ENCODE measurements at places on chromosomes 3 and 15.

- DNase-seq = no peak
Measured at GRCh38 chr15:31558840-31559239, 232.2 kb downstream of the KLF13 start.

GRCh38 chr3:149566292-149566975, 91.4 kb downstream of the WWTR1 start:
- no peak for DNase-seq

DNA sequence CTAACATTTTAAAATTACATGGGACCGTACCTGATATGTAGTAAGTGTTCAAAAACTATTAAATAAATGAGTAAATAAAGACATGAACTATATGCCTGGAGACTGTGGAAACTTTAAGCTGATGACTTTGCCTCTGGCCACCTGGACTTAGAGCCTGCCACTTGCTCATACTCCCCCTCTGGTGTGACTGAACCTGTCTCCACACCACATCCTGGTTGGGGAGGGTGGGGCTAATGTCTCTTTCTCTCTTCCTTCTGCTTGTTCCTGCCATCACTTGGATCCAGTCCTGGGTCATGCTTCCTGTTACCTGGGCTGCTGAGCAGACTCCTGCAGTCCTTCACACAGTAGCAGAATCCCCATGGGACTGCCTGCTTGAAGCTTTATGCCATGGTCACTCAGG, 8.2 kb upstream of the TMEM158 start:
- DNase-seq = no peak

DNA sequence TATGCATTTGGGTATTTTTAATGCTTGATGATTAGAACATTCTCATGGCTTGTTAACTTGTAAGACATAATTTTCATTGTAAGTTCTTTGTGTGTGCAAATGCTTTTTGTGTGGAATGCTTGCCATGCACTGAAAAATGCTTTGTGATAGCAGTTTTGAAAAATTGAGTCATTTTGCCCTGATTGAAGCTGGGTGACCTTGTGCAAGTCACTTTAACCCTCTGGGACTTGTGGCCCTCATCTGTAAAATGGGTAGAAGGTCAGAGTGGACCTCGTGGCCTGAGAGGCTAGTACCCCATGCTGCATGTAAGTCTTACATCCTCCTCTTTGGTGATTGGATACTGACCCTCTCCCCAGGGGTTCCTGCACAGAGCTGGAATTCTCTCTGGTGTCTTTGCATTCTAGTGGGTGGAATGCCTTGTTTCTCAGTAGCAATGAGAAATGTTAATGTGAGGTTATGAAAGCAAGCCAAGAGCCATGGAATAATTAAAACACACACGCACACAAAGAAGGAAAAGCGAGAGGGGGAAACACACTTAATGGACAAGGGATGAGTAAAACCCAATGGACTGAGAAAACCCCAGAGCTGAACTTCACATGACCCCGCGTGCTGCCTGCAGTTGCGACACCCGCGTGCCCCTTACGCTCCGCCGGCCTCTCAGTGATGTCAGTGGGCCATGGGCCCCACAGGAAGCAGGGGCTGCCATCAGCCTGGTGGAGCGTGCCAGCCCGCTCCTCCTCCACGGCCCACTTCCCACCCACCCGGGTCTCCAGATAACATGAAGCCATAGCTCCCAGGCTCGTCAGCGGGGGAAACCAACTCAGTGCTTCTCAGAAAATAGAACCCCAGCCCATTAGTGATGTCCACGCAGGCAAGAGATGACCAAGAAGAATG, 44.0 kb downstream of the SMAD3 start:
- no peak for DNase-seq

GRCh38 chr15:67506775-67507747, 13.9 kb upstream of the C15orf61 start:
- no peak for DNase-seq

DNA sequence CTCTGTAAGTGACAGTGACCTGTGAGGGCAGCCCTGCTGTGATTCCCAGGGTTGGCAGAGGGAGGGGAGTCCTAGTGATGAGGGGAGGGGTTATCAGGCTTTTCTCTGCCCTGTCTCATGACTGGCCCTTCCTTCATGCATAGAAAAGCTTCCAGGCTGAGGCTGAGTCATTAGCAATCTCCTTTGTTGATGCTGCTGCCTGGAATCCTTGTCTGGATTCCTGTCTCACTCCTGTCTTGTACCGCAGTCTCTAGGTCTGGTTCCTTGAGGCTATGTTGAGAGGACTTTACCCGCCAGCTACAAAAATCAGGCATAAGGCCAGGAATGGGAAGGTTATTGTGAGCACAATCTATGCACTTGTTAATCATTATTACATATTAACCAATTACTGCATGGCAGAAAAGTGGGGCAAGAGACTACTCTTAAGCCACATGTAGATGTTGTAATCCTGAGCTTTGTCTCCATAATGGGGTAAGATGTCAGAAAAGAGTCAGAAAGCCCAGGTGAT, 7.2 kb downstream of the KLHL6 start:
- DNase-seq = no peak

- no peak for DNase-seq
Measured at GRCh38 chr15:42691308-42691707, 45.6 kb downstream of the CDAN1 start.

DNA sequence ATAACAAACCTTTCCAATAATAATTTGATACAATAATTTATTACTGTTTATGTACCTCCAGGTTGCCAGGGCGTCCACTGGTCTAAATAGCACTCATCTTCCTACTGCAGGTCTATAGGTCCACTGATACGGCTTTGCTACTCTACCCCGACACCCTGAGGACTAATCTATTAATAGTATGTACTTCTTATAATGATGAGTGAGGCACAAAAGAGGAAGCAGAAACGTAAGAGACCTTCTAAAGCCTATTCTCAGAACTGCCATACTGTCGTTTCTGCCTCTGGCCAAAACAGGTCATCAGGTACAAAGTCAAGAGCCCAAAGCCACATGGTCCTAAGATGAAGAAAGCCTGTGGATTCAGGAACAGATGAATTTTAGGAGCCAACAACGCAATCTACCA, 163.2 kb upstream of the GRM7 start:
- DNase-seq = no peak

- no peak for DNase-seq
Measured at GRCh38 chr3:34319881-34320280, 521.5 kb downstream of the PDCD6IP start.

Measured in NCI-H1092 (cell line).